ENCODE measurements at places on chromosomes 11 and 22.

GRCh38 chr11:114169321-114169749 is 109.8 kb downstream of the ZBTB16 start:
- no peak for DNase-seq

DNA sequence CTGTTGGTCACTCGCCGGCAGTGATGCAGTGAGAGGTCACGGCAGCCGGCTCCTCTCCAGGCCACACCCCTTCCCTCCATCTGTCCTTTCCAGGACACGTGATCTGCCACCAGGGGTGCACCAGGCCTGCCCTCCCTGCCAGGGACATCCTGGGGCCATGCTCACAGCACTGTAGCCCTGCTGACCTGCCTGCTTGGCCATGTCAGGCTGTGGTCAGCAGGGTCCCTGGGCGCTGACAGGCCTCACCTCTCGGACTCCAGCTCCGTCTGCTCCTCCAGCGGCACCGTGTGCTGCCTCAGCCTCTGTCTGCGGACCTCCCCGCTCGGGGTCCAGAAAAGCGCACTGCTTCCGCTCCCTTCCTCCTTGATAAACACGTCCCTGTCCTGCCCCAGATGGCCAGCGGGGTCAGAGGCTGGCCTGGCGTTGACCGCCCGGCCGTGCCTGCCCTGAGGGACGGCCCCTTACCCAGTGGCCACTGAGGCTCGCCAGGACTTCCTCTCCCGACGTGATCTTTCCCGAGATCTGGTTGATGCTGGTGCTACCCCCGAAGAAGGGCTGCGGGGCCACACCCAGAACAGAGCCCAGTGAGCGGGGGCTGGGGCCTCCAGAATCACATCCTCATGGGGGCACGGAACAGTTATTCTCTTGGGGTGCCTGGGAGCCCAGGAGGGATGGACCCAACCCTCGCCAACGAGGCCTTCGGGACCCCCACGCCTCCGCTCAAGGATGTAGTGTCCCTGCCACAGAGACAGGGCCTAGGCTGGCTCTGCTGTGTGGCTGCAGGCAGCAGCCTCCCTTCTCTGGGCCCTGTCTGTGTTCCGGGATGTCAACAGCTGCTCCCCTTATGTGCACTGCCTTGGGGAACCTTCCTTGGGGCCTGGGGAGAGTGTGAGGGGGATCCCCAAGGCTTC is 36.3 kb upstream of the CARS1 start:
- DNase-seq, result no peak

- DNase-seq, result no peak
Measured at GRCh38 chr11:110973401-110973980, 261.3 kb upstream of the ARHGAP20 start.

DNA sequence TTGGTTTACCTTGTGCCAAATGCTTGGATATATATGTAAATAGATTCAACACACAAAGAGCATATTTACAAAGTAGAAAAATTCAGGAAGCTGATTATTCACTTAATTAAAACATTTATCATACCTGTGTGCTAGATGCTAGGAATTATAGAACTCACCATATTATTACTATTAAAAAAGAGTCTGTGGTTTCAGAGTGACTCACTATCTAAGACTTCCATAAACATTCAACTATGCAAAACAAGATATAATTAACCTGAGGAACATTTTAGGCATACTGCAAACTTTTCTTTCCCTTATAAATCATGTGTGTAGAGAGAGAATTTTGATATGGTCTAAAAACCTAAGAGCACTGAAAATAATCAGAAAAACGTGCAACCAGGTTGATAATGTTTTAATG is 27.3 kb downstream of the CTSC start:
- no peak for DNase-seq

DNA sequence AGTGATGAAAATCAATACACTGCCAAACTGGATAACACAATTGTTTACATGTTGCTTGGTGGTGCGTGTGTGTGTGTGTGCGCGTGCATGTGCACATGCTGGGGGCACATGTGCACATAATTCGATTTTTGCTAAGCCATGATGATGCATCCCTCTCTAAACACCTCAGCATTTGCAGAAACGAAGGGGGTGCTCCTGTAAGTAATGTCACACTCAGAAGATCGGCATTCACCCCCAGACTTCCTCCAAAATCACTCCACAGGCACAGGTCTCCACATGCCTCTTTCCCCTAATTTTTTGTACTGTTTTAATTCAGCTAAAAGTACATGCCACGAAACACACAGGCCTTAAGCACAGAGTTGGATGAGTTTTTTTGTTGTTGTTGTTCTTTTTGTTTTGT is 341.5 kb downstream of the SHANK2 start:
- no peak for DNase-seq

DNA sequence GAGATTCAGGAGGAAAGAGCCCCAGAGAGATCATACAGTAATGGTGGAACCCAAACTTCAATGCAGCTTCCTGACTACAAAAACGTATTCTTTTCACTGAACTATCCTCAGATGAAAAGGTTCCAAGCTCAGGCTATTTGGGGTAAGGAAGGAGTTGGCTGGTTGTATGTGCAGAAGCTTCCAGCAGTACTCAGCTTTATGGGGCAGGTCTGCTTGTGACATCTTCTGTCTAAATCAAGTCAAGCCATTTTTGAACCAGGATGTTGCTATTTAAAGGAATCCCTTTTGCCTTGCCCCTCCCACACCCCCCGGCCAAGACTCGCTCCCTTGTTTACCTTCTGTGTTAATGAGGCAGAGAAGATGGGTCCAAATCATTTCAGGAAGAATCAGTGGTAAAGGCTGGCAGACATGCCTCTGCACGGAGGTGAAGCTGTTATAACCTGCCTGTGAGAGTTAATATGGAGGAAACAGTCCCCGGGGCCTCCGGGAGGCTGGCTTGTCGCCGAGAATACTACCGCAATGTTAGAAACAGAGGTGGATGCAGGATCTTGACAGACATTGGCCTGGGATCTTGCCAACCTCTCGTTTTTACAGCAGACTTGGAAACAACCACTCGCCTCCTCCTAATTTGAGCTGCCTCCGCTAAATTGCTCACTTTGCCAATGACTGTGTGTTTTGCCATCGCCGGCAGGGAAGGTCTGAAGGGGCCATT is 45.4 kb downstream of the TIMP3 start:
- DNase-seq, result no peak

- no peak for DNase-seq
Measured at GRCh38 chr11:8794677-8795103, 112.1 kb downstream of the RPL27A start.

GRCh38 chr11:59243633-59244032 is 30.9 kb upstream of the MPEG1 start:
- no peak for DNase-seq

- DNase-seq, result no peak
Measured at GRCh38 chr11:10440401-10440800, 14.7 kb upstream of the AMPD3 start.

DNA sequence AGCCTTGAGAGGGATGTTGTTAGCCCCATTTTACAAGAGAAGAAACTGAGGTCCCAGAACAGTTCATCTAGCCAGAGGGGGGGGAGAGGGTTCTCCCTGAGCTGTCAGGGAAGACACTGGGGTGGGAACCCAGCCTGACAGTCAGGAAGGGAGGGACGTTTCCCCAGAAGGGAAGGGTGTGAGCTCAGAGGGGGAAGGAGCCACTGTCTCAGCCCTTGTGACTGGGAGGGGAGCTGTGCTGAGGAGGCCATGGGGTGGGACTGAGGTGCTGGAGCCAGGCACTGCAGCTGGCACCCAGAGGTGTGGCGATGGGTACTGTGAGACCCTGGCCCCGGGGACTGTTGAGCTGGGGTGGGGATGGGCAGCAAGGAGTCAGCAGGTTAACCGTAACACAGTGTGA is 35.7 kb downstream of the DAGLA start:
- no peak for DNase-seq

- no peak for DNase-seq
Measured at GRCh38 chr22:19715188-19715930, 1.1 kb downstream of the SEPTIN5 start.

DNA sequence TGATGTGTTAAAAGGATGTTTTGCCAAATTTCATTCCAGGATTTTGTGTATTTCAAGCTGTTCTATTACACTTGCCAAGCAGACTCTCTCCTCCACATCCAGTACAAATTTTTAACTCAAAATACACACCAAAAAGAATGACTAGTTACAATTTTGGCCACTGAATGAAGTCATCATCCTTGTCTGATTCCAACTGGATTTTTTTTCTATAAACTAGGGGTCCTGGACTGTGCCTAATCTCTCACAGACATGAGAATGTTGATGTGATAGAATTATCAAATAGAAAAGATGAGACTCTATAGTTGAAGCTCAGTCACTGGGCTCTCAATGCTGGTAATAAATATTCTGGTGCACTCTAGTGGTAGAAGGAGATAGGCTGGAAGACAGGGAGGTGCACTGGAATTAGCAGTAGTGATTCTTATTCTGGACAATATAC is 85.8 kb downstream of the FANCF start:
- DNase-seq, result no peak

DNA sequence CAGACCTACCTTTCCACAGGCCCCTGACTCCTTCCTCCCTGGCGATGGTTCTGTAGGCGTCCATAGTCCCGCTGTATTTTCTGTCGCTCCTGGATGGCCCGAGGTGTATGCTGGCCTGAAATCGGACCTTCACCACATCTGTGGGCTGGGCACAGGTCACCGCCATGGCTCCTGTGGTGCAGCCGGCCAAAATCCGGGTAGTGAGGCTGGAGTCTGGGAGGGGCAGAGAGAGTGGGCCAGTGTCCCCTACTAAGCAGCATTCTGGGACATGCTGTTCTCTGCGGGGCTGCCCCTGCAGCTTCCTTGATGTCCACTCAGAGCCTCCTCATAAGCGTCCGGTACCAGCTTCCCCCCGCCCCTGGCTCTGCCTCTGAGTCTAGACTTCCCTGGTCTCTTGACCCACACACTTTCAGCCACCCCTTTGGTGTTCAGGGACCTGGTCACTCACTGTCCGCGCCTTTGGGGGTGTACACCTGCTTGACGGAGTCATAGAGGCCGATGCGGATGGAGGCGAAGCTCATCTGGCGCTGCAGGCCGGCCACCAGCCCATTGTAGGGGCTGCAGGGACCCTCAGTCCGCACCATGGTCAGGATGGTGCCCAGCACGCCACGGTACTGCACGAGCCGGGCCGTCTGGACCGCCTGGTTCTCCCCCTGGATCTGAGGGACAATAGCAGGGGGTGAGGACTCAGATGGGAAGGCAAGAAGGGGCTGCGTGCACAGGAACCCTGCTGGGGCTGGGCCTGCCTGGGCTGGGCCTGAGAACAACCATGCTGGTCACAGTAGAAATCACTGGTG is 3.0 kb downstream of the UCP3 start:
- DNase-seq, result no peak

- no peak for DNase-seq
Measured at GRCh38 chr22:30605449-30606110, 1.4 kb upstream of the TCN2 start.

- no peak for DNase-seq
Measured at GRCh38 chr11:121450401-121450800, 1.7 kb upstream of the SORL1 start.

- no peak for DNase-seq
Measured at GRCh38 chr11:7651700-7652099, 21.6 kb downstream of the CYB5R2 start.

DNA sequence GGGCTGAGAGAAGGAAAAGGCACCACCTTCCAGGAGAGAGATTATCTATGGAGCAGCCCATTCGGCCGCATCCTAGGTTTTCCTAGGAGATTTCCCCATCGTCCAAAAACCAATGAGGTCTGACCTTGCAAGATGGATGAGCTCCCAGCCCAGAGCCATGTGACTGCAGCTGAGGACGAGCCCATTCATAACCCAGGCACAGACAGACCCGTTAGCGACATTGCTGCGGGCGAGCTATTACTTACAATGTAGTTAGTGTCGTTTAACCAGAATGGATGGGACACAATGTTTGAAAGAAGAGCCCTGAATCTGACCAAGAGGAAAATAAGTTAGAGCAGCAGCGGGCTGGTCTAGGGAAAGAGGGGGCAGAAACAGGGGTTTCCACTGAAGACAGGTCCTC is 395.9 kb upstream of the CADM1 start:
- DNase-seq, result no peak

DNA sequence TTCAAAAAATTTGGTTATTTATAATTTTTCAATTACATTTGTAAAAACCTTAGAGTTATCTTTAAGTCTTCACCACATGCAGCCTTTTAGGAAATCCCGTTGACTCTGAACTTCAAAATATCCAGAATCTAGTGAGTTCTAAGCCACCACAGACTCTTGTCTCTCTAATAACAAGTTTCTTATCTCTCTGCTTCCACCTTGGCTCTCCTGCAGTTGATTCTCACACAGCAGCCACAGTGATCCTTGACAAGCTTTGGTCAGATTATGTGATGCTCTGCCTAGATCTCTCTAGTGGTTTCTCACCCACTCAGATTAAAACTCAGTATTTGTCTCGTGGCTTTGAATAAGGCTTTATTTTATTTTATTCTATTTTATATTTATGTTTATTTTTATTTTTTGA is 8.6 kb downstream of the HSD17B12 start:
- no peak for DNase-seq

GRCh38 chr11:106231591-106231990 is 154.1 kb downstream of the AASDHPPT start:
- no peak for DNase-seq

DNA sequence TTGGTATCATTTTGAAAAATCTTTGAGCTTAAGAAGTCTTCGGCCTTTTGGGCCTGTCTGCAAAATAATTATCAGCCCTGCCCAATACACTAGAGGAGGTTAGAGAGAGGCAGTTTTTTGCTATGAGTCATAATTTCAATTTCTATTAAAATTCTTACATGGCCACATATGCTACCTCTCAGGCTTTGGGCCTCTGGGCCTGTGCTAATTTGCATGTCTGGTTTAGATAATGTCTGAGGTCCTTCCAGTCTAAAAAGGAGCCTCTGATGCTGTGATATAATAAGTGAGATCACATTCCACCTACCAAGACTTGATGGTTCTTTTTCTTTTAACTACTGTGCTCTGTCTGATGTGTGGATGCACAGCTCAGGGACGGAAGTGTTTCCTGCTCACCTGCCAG is 70.8 kb downstream of the KCNJ1 start:
- DNase-seq, result peak; percentile 42

Measured in GM12891 (cell line).